ENCODE measurements at places on chromosomes 16 and 17.

DNA sequence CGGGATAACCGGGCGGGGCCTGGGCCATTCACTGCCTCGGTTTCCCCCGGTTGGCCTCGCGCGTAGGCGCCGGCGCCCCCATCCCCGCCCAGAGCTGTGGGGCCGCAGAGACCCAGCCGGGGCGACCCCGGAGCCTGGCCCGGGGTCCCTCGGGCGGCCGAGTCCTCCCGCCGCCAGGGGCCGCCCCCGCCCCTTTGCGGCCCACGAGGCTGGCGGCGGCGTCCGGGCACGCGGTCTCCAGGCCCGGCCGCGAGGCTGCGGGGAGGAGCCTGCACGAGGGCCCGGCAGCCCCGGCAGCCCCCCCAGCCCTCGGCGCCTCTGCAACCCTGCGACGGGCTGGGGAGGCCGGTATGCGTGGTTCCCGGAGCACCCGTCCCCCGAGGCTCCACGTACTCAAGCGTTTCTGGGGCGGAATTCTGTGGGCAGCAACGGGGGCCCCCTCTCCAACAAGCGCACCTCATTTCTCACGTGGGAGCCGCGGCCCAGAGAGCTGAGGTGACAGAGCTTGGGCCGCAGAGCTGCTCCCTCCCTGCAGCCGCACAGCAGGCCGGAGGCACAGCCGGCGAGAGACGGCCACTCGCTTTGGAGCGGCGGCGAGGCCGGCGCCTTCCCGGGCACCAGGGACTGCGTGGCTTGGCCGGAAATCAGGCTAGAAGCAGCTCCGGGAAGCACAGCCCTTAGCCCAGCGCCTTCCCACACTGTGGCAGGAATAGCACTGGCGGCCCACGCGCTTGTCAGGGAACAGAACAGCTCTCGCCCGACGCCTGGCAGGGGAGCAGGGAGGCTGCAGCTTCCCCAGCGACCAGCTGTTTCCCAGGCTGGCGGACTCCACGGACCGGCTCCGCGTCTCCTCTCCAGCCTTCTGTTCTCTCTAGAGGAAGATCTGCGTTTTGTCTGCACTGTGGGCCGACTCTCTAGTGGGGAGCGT is 867 bp upstream of the LIMD2 start:
- DNase-seq = peak; percentile 32

GRCh38 chr16:82672676-82673075 is 45.9 kb downstream of the CDH13 start:
- DNase-seq = no peak

DNA sequence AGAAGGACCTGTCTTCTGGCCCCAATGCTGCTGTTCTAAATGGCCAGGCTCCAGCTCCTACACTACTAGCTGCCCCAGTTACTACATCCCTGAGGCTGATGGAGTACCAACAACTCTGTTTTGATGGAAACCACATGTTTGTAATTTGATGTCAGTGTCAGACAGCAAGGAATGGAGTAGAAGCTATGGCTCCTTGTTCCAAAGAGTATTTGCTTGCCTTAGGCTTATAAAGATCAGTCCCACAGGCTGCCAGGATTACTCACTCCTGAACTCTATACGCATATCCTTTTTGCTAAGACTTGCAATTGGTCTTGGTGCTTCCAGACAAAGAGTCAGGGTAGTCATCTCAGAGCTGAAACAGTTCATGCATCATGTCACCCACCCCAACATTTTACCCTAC is 139.6 kb downstream of the HS3ST3A1 start:
- DNase-seq = no peak

- no peak for DNase-seq
Observed at GRCh38 chr17:18250259-18250658, 8.3 kb downstream of the FLII start.

GRCh38 chr17:45162025-45162687 is 481 bp downstream of the HEXIM2 start:
- DNase-seq = no peak

DNA sequence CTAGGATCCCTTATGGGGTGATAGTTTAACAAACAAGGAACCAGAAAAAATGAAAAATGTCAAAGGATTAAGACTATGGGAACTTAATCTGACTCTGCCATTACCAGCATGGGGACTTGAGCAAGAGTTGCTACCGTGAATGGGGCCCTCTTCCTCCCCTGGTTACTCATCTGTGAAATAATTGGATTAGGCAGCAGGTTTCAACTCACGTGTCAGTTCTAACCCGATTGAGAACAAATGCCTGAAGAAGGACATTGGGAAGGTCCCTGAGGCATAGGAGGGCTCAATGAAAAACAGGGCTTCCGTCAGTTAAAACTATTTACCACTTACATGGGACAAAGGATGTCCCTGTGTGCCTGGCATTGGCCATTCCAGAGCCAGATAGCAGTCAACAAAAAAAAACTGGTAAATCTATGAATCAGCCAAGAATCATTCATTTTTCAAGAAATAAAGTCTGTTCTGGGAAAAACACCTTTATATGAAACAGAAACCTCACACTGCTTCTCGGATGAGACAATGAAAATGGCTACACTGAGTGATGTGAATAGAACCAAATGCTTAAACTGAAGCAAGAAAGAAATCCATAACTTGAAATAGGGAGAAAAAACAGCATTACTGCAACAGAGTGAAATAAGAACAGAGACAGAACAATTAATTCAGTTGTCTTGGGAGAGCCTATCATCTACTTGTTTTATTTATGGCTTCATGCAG is 104.3 kb downstream of the ADAMTS18 start:
- no peak for DNase-seq

GRCh38 chr17:48351911-48352332 is 78.1 kb downstream of the SKAP1 start:
- DNase-seq = no peak

DNA sequence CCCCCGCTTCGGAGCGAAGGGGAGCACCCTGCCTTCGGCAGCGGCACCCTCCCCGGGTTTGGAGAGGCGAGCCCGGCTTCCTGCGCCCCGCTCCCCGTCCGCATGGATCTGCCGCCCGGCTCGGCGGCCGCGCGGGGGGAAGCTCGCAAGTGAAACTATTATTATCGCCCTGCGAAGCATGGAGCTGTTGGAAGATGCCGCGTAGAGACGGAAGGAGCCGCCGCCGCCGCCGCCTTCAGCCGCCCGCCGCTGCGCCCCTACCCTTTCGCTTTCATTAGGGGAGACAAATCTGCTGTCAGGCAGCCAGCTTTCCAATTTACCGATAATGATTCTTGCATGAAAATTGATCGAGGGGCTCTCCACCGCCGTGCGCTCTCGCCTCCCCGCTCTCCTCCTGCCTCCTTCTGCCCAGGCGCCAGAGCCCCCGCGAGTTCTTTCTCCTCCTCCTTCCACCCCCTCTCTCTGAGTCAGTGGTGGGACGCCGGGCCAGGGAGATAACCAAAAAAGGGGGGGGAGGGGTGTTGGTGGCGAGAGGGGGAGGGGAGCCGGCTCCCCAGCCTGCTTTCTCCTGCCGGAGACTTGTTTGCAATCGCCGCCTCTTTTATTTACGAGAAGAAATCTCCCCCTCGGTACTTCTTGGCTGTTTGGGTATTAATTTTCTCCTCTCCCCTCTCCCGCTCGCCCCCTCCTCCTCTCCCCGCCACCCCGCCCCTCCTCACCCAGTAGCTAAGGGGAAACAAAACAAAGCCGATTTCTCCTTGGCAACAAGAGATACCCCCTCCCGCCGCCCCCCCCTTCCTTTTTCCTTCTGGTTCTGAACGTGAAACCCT is 58.0 kb upstream of the GSE1 start:
- peak; percentile 56 for DNase-seq

GRCh38 chr16:66619534-66620428 is 15.3 kb downstream of the CMTM3 start:
- DNase-seq = no peak

DNA sequence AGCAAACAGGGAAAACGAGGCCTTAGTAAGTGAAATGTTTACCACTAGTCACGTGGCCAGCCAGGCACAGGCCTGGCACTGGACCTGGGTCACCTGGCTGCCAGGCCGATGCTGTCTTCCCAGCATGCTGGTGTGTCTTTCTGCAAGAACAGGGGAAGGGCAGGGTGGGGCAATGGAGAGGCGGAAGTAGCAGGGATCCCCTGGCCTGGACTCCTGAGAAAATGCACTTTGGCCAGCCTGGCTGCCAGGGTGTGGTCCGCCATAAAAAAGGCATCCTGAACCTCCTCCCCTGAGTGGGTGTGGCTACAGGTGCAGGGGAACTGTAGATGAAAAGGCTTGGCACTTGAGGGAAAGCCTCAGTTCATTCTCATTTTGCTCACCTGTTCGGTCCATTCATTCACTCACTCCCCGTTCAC is 1.0 kb upstream of the ANKRD40CL start:
- no peak for DNase-seq

DNA sequence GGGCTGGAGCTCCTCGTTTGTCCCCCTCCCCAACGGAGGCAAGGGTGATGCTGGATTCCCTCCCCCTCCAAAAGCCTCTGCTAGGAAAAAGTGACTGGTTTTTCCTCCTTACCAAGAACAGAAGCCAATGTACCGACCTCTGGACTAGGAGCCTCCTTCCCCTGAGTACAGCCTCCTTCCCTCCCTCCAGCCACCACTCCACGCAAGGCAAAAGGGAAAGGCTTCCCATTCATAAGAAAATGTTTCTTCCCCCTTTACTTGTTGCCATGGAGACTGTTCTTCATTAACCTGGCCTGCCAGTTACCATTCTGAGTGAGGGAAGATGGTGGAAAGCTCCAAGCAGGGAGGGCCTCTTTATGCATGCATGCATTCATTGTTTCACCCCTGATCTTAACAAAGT is 4.3 kb upstream of the PIMREG start:
- DNase-seq = no peak

DNA sequence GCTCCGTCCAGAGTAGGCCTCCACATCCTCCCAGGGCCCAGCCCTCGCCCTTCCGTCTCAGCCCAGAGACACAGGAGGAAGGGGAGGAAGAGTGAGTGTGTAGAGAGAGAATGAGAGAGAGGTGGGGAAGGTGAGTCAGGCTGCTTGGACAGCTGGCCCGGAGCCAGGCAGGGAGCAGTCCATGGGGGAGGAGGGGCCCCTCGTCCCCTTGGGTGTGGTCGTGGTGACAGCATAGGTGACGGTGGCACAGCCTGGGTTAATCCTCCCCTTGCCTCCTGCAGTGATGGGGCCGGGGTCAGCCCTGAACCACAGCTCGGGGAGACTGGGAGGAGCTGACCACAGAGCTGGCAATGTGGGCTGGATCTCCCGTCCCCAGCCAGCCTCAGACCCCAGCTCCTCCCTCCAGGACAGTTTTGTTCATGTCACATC is 36.5 kb downstream of the FA2H start:
- DNase-seq = no peak

DNA sequence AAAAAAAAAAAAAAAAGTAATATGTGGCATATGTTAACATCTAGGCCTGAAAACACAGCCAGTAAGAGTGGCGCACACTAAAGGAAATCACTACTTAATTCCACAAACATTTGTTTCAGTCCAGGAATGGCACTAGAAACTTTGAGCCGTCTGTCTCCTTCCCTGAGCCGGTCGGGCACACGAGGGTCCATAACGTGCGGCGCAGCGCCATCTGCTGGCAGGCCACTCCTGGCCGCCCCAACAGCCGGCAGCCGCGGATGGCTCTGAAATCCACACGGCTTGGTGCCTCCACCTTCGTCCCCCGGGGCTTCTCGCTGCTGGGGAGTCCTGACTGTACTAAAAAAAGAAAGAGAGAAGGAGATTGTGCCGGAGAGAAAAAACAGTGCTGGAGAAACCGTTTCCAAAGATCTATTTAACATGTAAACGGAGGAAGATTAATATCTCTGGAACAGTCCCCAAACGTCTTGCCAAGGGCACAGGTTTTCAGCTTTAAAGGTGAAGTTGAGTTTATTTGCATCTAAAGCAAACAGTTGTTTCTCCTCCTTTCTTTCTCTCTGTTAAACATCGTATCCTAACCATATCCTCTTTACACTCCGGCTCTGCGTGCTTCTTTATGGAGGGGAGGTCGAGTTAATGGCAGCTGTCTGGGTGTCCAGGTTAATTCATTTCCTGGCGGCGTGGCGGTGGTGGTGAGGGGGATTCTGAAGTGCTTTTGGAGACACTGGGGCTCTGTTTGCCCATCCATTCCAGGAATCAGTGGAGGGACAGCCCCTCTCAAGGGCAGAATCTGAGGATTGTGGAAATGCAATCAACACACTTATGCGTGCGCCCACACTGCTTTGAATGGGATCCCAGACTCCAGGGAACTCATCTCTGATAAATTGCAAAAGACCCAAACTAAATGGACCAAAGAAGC is 611.3 kb upstream of the SALL1 start:
- DNase-seq = peak; percentile 21

- no peak for DNase-seq
Observed at GRCh38 chr16:69209735-69210134, 22.8 kb downstream of the SNTB2 start.

- DNase-seq = no peak
Observed at GRCh38 chr16:49622084-49622390, 233.9 kb downstream of the ZNF423 start.

- DNase-seq = no peak
Observed at GRCh38 chr16:48113001-48113400, 42.8 kb downstream of the ABCC12 start.

- no peak for DNase-seq
Observed at GRCh38 chr16:49543631-49543946, 170.0 kb downstream of the C16orf78 start.

- no peak for DNase-seq
Observed at GRCh38 chr16:9323170-9323569, 231.7 kb downstream of the HAPSTR1 start.

DNA sequence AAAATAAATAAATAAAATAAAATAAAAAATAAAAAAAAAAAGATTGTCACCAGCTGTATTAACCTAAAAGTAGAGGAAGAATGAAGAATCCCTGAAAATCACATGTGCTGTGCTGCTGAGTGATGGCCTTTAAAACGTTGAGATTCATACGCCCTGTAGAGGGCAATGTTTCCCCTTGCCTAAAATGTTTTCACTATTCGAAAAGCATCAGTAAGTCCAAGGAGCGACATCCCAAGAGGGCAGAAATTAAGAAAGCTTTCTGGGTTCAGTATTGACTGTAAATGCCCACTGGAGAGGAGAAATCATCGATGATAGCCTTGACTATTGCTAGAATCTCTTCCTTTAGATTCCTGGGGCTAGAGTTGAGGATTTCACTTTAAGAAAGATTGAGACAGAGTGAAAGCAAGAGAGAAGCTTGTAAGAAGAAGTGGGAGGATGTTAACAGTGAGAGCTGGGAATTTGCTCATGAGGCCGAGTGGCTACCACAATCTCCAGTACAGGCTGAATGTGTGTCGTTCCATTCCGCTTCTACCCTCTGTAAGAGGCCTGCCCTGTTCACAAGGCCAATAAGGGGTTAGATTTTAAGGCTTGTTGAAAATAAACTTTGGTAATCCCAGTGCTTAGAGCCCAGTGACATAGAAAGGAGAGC is 170.8 kb upstream of the FAM20A start:
- DNase-seq = no peak

All from activated T-cell treated with anti-CD3 and anti-CD28 coated beads for 24 hours (primary cell).